ENCODE measurements at places on chromosomes 5 and 9.

DNA sequence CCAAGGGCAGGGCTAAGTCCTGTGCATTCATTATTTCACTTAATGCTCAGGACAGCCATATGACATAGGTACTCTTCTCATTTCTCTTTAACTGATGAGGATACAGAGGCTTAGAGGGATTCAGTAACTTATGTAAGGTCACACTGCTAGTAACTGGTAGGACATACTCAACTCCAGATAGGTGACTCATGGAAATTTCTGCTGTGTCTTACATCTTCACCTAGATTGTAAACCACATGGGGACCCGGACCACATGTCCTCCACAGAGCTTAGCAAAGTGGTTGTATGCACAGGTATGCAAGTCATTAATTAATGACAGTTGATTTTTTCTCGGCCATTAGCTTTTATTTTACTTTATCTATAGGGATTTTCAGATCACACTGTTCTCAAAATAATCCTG lies 29.3 kb downstream of the SLC1A1 start:
- DNase-seq: no peak

DNA sequence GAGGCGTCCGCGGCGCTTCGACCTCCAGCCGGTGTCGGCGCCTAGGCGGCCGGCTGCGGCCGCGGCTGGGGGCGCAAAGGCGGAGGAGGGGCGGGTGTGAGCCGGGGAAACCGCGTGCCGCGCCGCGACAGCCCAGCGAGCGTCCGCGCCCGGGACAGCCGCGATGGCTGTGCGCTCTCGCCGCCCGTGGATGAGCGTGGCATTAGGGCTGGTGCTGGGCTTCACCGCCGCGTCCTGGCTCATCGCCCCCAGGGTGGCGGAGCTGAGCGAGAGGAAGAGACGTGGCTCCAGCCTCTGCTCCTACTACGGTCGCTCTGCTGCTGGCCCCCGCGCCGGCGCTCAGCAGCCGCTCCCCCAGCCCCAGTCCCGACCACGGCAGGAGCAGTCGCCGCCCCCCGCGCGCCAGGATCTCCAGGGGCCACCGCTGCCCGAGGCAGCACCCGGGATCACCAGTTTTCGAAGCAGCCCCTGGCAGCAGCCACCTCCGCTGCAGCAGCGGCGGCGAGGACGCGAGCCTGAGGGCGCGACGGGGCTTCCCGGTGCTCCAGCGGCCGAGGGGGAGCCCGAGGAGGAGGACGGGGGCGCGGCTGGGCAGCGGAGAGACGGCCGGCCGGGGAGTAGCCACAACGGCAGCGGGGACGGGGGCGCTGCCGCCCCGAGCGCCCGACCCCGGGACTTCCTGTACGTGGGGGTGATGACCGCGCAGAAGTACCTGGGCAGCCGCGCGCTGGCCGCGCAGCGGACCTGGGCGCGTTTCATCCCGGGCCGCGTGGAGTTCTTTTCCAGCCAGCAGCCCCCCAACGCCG lies 605 bp downstream of the CHSY3 start:
- DNase-seq: no peak

DNA sequence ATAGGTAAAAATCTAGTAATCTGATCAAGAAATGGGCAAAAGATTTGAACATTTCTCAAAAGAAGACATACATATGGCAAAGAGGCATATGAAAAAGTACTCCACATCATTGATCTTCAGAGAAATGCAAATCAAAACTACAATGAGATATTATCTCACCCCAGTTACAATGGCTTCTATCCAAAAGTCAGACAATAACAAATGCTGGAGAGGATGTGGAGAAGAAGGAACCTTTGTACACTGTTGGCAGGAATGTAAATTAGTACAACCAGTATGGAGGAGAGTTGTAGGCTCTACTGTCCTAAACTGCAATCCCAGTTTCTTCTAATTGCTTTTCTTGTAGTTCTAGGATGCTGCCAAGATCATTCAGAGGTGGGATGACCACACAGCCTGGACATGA lies 193.5 kb upstream of the RFX3 start:
- DNase-seq: no peak

DNA sequence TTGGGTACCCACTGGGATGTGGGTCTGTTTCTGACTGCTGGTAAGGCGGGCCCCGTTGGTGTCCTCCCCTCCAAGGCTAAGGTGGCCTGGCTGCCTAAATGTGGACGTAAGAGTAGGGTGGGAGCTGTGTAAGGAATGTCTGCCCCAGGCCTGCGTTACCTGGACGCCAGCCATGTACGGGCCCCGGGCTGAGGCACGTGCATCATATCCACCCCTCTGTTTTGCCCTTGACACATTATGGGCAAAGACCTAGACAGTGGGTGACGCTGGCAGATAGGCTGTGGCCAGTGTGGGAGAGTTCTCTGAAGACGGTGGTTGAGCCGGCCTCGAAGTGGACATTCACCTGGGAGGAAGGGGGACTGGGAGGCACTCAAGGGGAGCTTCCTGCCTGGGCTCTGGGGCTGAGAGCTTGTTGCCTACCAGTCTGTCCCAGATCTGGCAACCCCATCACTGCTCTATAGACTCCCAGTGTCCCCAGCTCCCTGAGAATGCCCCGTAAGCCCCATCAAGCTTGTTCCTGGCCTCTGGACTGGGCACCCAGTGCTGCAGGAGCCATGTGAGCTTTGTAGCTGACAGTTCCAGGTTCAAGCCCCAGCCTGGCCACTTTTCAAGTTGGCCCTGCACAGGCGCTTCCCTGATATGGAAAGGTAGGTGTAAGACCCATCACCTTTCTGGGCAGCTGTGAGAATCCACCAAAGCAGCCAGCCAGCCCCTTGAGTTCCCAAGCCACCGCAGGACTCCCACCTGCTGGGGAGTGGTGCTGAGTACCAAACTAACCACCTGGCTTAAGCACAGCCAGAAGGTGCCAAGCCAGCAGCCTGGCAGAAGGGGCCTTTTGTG lies 3.2 kb upstream of the PRR7 start:
- no peak for DNase-seq

GRCh38 chr9:133268335-133269056 lies 6.5 kb downstream of the ABO start:
- no peak for DNase-seq

DNA sequence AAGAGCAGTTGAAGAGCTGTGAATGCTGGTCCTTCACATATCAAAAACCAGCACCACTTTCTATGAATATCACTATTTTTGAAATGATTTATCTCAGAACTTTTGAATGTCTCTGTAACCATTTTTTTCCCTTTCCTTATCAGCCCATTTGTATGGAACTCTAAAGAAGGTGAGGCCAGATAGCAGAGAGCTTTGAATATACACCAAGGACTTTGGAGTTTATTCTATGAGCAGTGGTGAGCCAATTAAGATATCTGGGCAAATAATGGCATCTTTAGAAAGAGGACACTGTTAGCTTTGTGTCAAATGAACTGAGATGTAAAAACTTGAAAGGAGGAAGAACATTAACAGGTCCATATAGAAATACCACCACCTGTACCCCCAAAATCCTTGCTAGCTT lies 22.0 kb downstream of the KCTD16 start:
- no peak for DNase-seq

GRCh38 chr5:150789943-150790611 lies 11.5 kb downstream of the SMIM3 start:
- DNase-seq: no peak

All from cerebellum (tissue), 4 donors.